Activated T-cell treated with anti-CD3 and anti-CD28 coated beads for 48 hours (primary cell): ENCODE measurements at places on chromosomes 3 and 15.
A peak's percentile ranks its signal among the peaks of the same experiment; 100 is the strongest.

GRCh38 chr3:143158014-143158988 lies 38.7 kb downstream of the CHST2 start:
- DNase-seq: no peak

GRCh38 chr15:45468294-45468693 lies 54.3 kb downstream of the SLC30A4 start:
- DNase-seq: no peak

DNA sequence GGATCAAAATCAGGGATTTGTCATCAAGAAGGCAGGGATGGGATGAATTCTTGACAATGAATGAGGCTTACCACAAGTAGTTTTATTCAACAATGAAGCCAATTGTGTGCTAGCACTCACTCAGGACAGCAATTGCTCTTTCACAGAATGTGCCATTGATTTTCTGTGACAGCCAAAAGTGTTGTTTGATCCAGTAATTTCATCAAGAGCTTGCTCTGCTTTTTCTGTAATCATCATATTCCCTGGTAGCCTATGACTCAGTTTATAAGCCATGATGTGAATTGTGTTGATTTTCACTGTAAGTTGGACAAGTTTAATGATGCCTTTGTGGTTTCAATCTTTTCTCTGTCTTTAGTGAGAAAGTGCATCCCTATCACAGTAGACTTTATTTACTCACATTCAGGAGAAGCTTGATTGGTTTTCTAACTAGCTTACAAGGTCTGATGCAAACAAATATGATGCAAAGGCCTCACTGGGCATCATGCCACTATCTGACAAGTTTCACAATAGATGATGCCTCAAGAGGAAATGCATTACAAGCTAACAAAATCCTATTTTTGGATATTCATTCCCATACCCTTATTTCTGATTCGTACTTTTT lies 13.6 kb upstream of the CSRNP1 start:
- DNase-seq: no peak

DNA sequence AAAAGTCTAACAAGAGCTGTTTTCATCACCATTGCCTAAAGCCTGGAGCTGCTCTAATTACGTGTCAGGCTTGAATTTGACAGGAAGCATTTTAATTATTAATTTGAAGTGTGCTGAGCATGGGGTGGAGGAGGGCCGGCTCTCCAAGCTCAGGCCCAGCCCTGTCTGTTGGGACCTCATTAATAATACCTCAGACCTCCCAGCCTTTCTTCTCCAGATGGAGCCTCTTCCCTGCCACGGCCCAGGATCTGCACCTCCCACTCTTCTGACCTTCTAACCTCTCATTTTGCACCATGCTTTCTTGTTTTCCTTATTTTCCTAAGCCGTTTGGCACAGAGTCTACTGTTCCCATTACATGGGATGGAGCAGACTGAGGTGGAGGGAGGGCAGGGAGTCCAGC lies 30.0 kb downstream of the INSYN1 start:
- DNase-seq: no peak

GRCh38 chr3:112497897-112498548 lies 1.2 kb downstream of the BTLA start:
- no peak for DNase-seq

DNA sequence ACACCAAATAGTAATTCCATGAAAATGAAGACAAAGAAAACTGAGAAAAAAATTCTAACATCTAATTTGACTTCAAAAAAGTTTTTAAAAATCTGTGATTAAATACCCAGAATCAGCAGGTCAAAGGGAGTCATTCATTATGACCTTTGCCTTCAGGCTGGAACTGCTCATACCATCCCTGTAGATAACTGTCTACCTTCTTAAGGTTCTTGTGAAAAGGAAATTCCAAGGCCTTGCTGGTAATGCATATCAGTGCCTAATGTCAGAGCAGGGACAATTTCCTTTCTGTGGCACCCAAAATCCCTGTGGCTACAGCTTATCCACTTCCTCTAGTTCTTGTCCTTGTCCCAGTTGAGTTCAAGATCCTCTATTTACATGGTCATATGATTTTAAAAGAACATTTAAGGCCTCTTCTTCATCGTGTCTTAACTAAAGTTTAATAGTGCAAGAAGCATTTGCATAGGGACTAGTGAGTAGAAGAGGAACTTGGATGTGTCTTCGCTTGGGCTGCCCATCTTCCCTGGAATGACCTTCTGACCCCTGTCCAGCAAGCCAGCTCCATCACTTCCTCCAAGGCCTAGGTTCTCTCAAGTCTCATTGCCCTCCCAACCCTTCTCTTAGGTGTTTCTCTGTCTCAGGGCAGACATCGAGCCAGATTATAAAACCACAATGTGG lies 8.7 kb upstream of the PLCL2 start:
- DNase-seq: no peak

GRCh38 chr3:109825971-109826810 lies 488.8 kb upstream of the DPPA4 start:
- no peak for DNase-seq

GRCh38 chr3:66407611-66408218 lies 93.1 kb downstream of the LRIG1 start:
- DNase-seq: peak; percentile 68

GRCh38 chr15:80904998-80905397 lies 84.6 kb downstream of the MESD start:
- no peak for DNase-seq

DNA sequence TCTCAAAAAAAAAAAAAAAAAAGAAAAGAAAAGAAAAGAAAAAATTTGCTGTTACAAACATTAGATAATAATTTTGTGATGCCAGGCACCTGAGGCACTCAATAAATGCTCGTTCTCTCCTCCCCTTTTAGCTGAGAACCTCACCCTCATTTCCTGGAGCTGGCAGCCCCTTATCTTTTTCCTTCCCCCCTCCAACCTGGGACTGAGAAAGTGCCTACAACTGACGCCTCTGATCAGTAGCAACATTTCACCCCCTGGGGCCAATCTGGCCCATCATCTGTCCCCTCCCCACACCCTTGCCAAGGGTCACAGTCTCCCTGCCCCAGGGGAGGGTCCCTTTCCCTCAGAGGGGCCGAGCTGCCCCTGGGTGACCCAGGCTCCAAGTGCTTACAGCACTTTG lies 12.6 kb upstream of the RNU6-1 start:
- DNase-seq: no peak

DNA sequence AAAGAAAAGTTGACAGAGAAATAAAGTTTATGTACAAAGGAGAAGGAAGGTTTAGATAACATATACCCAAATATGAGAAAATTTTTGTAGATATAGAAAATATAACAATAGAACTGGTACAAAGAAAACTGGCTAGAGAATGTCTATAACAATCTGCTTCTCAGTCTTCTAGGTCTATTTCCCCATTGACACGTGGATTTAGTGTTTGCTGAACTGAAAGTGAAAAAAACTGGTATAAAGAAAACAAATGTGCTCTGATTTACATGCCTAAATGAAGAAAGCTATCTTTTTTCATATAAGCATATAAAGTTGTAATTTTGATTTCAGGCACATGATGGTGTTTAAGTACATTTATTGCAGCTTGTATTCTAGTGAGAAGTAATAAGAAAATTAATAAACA lies 9.8 kb downstream of the KCNMB2 start:
- DNase-seq: no peak

- DNase-seq: no peak
Measured at GRCh38 chr15:32849769-32850668, 132.2 kb downstream of the GREM1 start.

GRCh38 chr3:109114746-109115145 lies 3.2 kb downstream of the MORC1 start:
- DNase-seq: no peak

- no peak for DNase-seq
Measured at GRCh38 chr3:106255870-106256248, 387.0 kb upstream of the CBLB start.

DNA sequence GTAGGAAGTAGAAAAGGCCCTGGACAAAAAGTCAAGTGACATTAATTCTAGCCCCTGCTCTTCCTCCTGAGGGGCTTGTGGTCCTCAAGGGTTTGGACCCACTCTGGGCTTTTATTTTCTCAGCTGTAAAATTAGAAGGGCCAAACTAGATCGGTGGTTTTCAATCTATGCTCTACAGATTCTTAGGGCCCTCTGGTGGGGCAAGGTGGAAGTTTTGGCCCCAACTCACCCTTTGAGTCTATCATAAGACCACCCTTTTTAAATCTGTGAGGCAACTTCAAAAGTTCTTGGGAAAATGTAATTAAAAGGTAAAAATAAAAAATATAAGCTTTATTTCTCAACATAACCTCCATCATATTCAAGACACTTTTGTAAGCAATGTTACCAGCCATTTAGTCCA lies 25.6 kb upstream of the CFAP161 start:
- peak; percentile 4 for DNase-seq

DNA sequence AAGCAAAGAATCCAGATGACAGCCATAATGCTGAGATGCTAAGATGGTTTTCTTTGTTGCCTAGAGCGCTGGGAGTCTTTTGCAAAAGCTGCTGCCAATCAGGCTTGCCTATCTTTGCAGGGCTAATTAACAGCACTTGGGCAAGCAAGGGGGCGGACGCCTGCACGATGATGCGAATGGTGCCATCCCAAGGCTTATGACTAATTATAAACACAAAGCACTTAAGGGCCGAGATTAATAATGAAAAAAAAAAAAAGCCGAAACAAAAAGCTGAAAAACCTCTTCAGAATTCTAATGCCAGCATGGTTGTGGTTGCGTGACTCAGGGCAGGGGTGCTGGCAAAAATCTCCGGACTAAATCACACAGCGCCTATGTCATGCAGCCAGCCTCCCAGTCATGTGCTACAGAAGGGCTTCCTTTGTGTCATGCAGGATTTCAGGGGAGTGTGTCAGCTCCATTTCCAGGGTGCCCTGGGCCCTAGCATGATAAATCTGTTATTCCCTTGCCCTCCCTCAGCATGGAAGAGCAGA lies 185.0 kb upstream of the ANKRD28 start:
- DNase-seq: no peak

DNA sequence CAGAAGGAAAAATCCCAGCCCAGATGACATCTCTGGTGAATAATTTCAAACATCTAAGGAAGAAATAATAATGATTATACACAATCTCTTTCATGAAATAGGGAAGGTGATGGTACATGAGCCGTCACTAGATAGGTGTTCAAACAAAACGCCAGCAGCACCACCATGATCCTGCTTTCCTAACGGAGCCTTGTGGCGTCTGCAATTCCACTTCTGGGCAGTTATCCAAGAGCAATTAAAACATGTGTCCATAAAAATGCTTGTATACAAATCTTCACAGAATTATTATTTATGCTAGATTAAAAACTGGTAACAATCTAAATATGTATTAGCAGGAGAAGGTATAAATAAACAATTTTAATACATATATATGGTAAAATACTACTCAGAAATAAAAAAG lies 33.7 kb downstream of the RTP4 start:
- no peak for DNase-seq

DNA sequence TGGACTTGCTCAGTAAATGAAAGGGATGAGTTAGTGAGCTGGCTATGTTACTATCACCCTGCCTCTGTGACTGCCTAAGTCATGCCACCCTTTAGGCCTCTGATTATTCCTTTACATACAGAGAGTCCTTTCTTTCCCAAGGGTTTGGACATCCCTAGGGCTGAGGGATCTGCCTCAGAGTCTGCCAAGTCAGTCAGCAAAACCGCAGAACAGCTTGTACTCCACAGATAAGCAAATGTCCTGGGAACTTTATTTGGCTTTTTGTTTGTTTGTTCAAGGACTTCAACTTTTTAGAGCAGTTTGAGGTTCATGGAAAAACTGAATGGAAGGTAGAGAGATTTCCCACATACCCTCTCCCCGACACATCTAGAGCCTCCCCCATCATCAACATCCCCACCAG lies 82.6 kb upstream of the TRIM42 start:
- DNase-seq: no peak

DNA sequence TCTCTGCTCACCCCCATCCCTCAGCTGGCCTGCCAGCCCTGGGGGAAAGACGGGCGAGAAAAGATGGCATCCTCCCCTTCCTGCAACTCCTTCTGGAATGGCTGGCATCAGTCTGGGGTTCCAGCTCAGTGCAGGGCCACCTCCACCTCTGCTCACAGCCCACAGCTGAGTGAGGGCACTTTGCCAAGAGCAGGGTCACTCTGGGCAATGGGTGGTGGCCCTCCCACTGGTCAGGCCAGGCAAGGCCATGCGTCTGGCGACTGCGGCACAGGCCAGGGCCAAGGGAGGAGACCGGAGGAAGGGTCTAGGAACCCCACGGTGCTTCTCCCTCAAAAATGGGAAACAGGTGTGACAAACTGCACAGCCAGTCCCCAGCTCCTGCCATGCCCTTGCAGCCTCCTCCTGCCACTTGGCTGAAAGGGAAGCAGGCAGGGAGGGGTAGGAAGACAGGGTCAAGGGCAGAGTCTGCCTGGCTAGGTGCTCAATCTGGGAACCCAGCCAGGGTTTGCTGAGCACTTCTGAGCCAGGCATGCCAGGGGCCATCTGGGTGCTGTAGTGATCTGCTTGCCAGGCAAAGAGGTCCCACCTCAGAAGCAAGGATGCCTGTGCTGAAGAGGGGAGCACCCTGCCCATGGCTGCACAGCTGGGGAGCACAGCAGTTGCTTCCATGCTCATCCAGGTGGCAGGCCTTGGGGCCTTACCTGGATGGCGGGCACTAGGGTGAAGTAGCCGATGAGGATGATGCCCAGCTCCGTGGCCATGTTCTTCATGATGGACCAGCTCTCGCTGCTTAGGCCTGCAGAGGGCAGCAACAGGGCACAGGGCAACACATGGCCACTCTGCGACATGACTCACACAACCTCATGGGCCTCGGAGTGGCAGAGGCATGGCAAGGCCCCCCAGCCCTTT lies 41.2 kb downstream of the PTPN23 start:
- peak; percentile 23 for DNase-seq

DNA sequence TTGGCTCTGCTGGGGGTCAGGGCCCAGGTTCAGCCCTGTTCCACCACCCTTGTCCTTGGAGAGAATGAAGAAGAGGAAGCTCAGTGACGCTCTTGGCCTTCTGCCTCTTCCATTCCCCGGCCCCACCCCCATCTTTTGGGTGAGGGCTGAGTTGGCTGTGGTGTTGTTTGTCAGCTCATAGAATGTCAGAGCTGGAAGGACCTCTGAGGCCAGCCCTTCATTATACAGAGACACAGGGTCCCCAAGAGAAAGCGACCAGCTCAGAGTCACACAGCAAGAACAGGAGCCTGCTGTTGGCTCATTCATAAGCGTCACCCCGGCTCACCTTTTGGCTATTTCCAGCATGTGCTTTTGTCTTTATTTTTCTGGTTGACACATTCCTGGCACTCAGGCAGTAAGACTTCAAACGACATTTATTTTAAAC lies 68.2 kb downstream of the AAGAB start:
- no peak for DNase-seq

- no peak for DNase-seq
Measured at GRCh38 chr3:172676196-172676922, 34.5 kb downstream of the NCEH1 start.

DNA sequence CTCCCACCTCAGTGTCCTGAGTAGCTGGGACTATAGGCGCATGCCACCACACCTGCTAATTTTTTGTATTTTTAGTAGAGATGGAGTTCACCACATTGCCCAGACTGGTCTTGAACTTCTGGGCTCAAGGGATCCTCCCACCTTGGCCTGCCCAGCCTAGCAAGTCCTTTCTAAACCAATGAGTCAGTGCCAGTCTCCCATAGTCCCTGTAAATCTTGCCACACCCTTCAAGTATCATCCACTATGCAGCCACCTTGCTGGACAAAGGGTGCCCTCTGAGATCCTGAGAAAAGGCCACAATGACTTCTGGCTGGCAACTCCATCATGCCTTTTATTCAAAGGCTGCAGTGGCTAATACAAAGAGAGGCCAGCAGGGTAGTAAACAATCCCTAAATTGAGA lies 184.0 kb downstream of the ABHD5 start:
- no peak for DNase-seq

GRCh38 chr15:37096558-37097143 lies 3.7 kb downstream of the MEIS2 start:
- DNase-seq: no peak

- no peak for DNase-seq
Measured at GRCh38 chr15:78734451-78735064, 76.7 kb downstream of the ADAMTS7 start.
